GF-D8 (cell line): ENCODE measurements at places on chromosomes 16 and 17.

DNA sequence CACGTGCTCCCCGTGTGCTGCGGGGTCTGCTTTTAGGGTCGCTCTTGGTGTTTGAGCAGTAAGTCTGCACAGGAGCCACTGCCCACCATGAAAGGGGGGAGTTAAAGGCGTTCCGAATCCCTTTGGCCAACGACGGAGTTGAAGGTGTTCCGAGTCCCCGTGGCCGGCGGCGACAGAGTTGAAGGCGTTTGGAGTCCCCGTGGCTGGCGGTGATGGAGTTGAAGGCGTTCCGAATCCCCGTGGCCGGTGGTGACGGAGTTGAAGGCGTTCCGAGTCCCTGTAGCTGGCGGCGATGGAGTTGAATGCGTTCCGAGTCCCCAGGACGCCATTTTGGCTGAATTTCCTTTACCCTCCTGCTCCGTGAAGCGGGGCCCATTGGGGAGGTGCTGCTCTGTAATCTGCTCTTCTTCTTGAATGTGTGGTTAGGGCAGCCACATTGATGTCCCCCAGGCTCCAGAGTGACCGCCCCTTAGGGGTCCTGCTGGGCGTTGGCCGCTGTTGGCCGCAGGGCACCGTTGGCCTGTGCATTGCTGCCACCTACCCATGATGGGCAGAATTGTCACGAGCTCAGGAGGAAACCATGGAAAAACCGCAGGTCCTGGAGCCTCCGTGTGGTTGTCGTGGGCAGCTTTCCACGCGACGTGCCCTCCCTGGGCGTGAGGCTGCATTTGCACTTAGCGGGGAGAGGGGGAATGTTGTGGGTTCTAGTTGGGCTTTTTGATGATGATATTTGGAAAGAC is 73.7 kb upstream of the ZNF750 start:
- DNase-seq, result no peak

DNA sequence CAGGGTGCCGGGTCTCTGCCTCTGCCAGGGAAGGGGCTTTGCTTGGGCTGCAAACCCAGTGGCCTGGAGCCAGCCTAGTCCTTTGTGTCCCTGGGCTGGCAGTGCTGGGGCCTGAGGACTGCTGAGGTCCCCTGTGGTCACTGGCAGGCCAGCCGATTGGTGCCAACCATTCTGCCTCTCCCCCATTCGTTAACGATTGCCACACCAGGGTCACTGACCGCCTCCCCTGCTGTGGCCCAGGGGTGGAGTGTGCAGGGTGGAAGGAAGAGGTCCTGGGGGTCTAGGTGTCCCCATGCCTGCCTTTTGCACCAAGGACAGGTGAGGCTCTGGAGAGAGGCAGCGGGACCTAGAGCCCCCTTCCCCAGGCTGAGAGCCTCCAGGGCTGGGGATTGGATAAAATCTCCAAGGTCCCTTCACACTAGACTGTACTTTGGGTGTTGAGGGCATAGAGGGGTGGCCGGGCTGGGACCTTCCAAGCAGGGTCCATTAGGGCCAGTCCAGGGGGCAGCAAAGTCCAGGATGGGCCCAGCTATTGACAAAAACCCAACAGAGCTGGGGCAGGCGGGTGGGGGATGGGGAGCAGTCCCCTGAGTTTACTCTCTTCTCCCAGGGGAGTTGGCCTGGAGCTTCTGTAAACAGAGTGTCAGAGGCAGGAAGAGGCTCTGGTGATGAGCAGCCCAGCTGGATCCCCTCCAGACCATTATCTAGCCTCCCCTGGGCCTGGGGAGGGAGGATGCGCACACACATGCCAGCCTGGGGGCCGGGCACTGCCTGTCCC is 1.1 kb downstream of the VASN start:
- no peak for DNase-seq

- no peak for DNase-seq
These were observed 23.9 kb downstream of the CA10 start for GRCh38 chr17:52134641-52135040.

- peak; percentile 71 for DNase-seq
These were observed 10.2 kb upstream of the STRADA start for GRCh38 chr17:63751806-63752205.

DNA sequence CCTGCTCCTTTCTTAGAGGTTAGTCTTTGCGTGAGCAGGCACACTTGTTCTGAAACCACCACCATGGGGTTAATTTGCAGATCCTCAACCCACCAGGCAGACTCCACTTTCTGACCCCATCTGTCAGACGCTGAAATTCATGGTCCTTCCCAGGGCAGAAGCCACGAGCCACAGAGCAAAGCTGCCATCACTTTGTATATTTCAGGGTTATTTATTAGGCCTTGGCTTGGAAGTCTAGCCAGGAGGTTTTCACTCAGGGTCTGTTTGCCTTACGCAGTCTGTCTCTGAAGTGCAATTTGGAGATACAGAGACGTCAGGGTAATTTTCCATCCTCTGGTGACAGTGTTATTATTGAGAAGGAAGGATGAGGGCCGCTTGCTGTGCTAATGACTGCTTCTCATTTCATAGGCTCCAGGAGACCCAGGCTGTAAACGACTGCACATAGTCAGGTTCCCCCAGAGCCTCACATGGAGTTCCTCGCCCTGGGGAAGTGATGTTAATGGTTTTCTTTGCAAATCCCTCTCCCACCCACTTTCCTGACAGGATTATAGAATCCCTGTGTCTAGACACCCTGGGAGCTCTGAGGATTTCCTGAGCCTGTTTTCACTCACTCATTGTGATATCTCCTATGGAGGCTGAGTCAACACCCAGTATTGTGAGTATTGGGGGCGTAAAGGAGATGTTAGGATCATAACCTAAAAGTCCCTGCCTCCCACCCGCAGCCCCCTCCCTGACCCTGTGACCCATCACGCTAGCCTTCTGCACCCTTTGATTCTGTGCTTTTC is 269.0 kb downstream of the ABCC12 start:
- DNase-seq, result no peak

DNA sequence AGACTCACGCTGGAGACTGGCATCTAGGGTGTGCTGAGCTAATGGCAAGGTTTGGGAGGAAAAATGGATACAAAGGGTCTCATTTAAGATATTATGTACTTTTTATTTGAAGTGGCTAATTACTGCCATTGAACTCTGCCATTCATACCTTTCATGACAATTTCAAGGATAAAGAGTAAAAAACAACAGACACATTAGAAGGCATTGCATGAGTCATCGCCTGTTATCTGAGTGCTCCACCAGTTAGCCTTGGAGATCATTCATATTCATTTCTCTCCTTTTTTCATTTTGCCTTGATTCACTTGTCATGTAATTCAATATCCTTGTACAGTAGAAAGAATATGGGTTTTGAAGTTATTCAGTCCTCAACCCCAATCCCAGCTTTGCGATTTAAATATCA is 109.5 kb downstream of the CDH8 start:
- no peak for DNase-seq

- DNase-seq, result no peak
These were observed 16.7 kb upstream of the ZNHIT3 start for GRCh38 chr17:36469733-36470132.

GRCh38 chr16:50659806-50660205 is 21.3 kb downstream of the SNX20 start:
- DNase-seq, result no peak

DNA sequence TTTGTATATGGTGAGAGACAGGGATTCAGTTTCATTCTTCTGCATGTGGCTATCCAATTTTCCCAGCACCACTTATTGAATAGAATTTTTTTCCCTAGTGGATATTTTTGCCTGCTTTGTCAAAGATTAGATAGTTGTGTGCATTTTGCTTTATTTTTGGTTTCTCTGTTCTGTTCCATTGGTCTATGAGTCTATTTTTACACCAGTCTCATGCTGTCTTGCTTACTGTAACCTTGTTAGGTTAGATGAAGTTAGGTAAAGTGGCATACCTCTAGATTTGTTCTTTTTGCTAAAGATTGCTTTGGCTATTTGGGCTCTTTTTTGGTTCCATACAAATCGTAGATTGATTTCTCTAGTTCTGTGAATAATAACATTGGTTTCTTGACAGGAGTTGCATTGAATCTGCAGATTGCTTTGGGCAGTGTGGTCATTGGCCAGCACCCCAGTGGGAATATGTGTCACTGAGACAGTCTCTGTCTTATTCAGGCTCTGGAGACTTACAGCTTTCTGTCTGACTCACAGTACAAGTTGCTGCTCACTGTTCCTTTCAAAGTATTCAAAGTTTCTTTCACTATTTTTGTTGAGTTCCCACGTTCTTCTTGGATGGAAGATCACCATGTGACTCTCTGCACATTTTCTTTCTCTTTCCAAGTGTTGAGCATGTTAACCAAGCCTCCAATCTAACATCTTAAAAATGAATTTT is 709.1 kb downstream of the CDH11 start:
- no peak for DNase-seq

DNA sequence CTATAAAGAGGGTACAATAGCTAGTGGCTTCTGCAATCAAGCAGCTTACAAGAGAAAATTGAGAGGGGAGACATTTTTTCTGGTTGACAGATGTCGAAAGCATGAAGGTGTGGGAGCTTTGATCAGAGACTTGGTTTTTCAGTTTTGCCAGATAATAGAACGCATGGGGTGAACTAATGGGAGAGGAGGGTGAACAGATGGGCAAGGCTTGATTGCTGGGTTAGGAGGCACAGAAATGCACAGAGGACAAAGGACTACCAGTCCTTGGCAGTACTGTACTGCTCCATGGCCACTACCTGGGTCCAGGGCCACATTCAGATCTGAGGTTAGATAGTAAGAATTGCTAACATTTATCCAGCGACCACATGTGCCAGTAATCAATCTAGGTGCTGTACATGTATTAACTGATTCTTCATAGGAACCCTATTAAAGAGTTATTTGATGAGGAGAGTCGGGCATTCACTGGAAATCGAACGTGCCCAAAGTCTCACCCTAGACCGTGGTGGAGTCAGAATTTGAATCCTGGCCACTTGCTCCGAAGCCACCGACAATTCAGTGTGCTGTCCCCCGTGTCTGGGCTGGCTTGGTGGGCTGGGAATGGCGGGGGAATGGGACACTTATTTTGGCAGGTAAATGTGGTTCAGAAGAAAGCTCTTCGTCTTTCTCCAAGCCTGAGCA is 873 bp upstream of the KSR1 start:
- no peak for DNase-seq

DNA sequence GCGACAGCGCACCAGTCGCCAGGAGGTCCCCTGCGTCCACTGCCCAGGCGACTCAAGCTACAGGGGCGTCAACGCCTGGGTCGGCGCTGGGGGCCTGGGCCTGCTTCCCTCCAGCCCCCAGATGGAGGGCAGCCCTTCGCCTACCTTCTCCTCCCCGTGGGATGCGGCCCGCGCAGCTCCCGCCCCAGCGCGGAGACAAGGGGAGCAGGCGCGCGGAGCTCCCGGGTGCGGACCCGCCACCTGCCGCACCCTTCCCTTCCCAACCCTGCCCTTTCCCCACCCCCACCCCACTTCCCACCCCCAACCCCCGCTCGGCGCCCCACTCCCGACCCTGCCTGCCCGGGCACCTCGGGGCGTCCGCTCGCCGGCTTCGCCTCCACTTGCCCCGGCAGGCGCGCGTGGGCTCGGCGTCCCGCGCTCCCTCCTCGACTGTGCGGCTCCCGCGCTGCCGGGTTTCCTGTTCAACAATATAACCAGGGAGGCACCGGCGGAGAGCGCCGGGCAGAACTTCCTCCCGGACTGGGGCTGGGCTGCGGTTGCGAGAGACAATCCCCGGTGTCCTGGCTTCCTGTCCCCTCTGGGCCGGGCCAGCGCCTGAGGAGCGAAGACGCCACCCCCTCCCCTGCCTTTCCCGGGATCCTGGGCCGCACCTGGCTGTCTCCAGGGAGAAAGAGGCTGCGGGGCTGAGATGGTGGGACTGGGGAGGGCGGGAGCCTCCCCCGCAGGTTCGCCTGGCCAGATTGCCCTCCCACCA is at the start of gene ARHGAP27:
Gene ARHGAP27 (minus strand): TSS at position 466 of the 754 bp plus-strand sequence. CDS start 2,591 bp downstream, outside the sequence.
- peak; percentile 47 for DNase-seq

DNA sequence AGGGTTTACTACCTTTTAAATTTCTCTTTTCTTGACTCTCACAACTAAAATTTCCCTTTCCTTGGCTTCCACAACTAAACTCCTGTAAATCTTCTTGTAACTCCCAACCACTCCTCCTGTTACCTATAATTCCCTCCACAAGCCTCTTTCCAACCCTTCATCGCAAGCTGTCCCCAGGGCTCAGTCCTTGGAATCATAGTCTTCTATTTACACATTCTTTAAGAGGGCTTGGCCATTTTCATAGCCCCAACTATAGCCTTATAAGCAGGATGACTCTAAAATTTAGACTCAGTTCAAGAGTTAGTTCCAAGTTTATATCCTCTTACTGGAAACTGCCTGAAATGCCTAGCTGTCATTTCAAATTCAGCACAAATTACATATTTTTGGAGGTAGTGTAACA is 23.9 kb downstream of the GLG1 start:
- DNase-seq, result no peak

DNA sequence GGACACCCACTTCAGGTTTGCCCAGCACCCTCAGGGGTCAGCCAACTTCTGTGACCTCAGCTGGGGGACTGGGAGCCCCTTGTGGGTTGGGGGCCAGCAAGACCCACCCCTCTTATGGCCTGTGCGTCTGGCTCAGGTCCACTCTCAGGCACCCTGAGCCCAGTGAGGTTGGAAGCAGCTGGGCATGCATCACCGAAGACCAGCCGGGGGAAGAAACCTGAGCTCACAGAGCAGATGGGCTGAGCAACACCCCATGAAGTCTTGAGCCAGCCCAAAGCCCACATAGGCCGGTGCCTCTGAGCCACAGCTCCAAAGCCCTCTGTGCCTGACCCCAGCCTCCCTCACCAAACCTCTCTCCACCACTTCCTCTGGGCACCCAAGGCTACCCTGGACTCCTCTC is 166.7 kb downstream of the RBFOX3 start:
- no peak for DNase-seq

GRCh38 chr16:71986131-71986530 is 14.1 kb downstream of the PKD1L3 start:
- DNase-seq, result no peak

DNA sequence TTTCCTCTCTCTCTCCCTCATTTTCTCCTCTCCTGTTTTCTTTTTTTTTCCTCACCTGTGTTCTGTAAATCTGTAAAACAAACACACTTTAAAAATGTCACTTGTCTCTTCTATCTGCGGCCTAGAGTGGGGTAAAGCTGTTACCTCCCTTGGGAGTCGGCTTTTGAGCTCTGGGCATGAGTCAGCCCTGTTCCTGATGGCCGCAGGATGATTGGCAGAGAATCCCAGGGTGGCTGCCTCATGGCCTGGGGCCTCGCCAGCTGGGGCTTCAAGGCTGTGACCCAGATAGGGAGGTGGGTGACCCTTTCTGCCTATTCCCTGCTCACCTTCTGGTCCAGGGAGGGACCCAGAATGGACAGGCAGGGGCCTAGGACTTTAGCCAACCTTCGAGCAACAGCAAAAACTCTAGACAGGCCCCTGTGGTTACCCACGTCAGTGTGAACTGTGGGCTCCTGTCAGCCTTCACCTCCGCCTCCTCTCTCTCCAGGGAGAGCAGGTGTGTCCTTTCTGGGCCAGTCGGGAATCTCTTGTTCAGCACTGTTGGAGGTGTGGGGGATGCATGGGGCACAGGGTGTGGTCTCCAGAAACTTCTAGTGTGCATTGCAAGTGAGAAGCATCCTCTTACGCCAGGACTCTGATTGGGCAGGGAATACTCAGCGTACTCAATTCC is 87.4 kb downstream of the RAP1GAP2 start:
- DNase-seq, result peak; percentile 15
